NCI-H226 (cell line): ENCODE measurements at places on chromosomes 7 and 10.

- DNase-seq = no peak
Measured at GRCh38 chr10:131647789-131648188, 253.0 kb upstream of the PPP2R2D start.

- no peak for DNase-seq
Measured at GRCh38 chr7:112937651-112938415, 147.6 kb upstream of the TMEM168 start.

- no peak for DNase-seq
Measured at GRCh38 chr7:2072042-2072441, 160.7 kb downstream of the MAD1L1 start.

- DNase-seq = no peak
Measured at GRCh38 chr7:133940368-133940767, 186.8 kb upstream of the LRGUK start.

DNA sequence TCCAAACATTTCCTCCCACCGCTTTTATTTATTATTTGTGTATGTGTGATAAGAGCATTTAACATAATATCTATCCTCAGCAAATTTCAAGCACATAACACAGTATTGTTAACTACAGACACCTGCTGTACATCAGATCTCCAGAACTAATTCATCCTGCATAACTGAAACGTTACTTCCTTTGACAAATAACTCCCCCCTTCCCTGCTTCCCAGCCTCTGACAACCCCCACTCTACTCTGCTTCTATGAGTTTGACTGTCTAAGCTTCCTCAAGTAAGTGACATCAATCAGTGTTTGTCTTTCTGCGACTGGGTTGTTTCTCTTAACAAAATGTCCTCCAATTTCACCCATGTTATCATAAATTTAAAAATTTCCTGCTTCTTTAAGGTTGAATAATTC, 22.1 kb downstream of the C10orf71 start:
- DNase-seq = no peak

DNA sequence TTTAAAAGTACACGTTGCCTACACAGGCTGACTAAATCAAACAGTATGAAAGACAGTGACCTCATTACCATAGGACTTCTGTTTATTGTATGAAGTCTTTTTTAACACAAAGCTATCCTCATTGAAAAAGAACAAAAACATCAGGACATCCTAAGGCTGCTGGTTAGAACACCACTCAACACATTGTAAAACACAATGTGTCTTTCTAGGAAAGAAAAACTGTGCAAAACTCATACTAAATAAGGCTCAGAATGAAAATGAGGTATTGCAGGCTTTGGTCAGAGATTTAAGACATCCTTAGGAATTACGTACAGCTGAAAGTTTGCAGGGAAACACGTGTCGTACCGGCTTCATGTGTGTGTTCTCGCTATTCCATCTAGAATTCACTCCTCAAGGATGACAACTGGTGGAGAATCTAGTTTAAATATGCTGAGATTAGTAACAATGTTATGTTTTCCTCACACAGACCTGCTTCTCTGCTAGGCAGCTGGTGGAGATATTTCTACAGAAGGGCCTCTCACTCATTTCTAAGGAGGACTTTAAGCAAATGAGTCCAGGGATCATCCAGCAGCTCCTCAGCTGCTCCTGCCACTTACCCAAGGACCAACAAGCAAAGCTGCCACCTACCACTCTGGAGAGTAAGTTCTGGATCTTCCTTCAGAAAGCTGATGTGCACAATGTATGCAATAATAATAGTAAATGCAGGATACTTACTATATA, 29.3 kb downstream of the SLC39A12 start:
- DNase-seq = no peak
